ENCODE measurements at places on chromosomes 13 and 19.

- no peak for DNase-seq
Observed at GRCh38 chr19:54478677-54479266, 5.7 kb upstream of the CDC42EP5 start.

DNA sequence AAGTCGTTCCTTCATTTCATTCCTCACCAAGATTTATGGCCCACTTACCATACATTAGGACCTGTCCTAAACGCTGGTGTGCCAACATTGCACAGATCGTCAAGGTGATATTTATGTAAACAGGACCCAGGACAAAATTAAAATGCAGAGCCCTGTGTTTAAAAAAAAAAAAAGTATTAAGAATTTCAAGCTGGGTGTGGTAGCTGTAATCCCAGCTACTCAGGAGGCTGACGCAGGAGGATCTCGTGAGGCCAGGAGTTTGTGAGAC lies 6.5 kb upstream of the ZNF444 start:
- DNase-seq = no peak

DNA sequence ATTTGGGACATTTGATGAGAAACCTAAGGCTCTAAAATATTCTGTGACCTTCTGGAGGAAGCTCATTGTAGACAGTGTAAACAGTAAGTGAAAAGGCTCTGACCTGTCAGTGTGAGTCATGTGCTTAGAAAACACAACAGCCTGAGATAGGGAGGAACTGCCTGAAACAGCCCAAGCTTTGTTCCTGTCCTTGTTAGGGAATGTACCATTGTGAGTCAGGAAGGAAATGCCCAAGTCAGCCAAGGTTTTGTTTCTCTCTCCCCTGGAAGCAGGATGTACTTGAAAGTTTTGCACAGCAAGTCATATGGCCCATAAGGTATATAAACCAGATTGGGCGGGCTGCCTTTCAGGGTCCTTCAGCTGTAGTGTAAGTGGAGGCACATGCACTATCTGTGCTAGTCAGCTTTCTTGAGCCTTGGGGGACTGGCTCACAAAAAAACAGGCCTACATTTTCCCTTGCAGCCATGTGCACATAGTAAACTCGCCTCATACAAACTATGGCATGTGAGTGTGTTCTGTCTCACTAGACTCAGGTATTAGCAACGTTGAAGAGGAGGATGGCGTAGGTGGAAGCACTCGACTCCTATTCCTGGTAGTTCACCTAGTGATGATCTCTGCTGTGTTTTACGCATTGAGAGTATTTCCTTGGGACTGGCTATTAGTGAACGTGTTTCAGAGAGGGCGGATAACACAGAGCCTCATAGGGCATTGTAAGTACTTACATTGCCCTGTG lies 141.2 kb upstream of the KLHL1 start:
- no peak for DNase-seq

DNA sequence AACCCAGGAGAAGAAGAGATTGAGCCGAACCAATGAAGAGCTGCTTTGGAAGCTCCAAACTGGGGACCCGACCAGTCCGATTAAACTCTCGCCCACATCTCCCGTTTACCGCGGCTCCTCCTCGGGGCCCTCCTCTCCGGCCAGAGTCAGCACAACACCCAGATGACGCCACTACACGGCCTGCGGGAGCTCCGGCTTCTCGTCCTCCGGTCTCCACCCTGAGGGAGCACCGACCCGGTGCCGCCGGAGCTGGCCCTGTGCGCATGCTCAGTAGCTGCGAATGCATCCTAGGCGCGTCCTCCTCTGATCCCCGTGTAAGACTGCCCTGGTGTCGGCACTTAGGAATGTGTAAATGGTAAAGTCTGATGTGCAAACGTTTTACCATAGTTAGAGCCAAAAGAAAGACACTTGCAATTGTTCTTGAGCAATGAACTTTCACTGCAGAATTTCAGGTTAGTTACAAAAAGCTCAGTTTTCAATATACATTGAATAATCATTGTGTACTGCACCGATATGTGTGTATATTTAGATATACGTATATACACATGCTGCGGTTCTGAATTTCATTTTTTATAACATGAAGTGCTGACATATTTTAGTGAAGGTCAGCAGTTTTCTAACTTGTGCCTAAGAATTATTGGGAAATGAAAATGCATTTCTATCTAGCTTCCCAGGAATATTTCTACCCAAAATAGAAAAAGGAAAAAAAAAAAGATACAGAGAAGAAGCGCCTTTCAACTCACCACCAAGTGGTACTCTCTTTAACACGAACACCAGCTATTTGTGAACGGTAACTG lies 92.2 kb downstream of the SLC7A1 start:
- DNase-seq = no peak

GRCh38 chr19:28519218-28519779 lies 693.7 kb downstream of the UQCRFS1 start:
- DNase-seq = no peak

- DNase-seq = no peak
Observed at GRCh38 chr13:66974174-66974573, 256.0 kb downstream of the PCDH9 start.

- peak; percentile 41 for DNase-seq
Observed at GRCh38 chr13:39676315-39676876, 20.9 kb downstream of the COG6 start.

DNA sequence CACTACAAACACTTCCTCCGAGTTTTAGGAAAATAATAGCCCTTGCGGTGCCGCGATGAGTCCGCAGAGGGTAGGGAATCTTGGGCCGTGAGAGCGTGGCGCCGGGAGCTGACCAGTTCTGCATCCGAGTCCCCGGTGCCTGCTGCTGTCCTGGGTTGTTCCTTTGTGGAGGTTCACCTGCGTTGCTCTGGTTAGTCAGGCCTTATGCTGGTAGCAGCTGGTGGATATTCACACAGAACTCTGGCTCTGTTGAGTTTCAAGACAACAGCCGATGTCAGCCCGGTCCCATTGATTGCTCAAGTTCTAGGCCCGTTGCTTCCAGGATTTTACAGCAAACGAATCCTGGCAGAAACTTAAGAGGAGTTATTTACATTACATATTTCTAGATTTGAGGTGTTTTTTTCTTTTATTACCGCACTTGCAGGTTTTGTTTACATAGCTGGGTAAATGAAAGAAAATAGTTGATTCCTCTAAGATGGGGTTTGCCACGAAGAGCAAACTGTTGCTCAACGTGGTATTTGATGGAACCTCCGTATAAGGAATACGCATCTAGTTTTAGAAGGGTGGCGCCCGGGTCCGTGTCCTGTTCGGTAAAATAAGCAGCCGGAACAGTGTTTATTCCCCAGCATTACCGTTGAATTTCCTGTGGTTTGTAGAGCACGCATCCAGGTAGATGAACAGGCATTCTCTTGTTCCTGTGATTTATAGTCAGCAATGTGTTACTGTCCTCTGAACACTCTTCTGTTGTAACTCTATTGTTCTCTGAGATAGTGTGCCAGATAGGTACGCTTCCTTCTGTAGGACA lies 1.3 kb downstream of the CLDN10 start:
- DNase-seq = no peak

- peak; percentile 86 for DNase-seq
Observed at GRCh38 chr13:48653472-48653939, at the start of gene CYSLTR2. Gene CYSLTR2, plus strand, starts transcription at chr13:48653929. Its CDS starts 52,889 bp downstream, at chr13:48706818.

DNA sequence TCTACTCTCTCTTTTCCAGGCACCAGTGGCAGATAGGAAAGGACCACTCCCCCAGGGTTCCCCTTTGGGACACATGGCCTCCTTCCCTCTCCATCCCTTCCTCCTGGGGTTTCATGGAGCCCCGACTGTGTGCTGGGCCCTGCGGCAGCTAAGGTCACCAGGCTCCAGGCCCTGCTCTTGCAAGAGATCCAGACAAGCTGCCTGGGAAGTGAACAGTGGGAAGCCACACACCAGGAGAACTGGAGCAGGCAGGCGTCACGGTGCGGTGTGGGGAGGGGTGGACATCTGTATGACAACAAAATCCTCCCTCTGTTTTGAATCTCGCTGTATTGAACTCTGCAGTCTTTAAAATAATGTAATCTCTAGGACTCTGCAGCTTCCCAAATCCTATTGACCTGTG lies 330.1 kb downstream of the UQCRFS1 start:
- DNase-seq = no peak

- DNase-seq = no peak
Observed at GRCh38 chr13:26377038-26377437, 123.1 kb downstream of the CDK8 start.

DNA sequence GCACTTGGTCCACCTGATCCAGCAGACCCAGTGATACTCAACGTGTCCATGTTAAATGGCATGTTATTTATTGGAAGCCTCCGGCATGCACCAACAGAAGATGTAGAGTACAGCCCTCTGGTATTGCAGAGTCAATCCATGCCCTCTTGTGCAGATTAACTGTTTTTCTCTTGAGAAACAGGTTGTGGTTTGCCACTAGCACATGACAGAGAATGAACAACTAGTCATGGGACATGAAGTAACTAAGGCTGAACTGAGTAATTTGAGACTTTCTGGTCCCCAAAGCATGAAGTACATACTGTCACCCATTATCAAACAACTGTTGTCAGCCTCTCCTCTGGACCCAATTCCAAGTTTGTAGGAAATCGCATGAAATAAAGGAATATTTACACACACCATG lies 3.2 kb downstream of the ZNF562 start:
- DNase-seq = no peak

DNA sequence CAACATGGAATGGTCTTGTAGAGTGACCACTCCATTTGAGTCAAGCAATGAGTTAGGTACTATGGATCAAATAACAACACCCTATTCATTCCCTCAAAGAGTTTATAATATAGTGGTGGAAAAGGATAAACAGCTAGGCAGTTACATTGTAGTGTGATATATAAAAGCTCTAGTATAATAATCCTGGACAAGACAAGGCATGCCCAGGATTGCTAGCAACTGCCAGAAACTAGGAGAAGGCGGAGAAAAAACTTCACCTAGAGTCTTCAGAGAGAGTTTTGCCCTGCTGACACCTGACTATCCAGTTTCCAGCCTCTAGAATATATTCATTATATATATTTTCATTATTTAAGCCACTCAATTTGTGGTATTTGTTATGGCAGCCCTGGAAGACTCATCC lies 530.6 kb downstream of the KLF12 start:
- no peak for DNase-seq

GRCh38 chr19:7870571-7871436 lies 3.4 kb downstream of the PRR36 start:
- DNase-seq = peak; percentile 59

DNA sequence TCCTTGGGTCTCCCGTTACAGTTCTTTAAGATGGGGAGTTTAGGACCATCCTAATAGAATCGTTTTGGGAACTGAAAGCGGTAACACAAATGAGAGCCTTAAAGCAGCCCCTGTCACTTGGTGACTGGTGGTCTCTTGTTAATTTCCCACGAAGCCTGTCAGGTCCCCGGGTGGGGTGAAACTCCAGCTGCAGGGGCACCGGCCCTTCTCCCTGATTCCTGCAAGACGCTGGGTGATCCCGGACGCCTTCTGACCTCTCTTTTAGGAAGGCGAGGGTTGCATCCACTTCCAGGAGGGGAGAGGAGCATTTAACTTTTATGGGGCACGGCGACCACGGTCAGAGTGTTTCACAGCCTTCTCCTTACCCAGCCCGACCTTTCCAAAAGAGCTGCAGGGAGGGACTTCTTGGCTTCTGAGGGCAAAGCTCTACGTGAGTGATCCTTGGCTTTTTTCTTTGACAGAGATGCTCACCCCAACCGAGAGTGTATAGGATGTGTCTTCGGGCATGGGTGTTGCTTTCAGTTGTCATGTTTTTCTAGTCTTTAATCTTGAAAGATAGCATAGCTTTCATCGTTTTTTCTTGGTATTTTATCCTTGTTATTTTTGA lies 688 bp downstream of the ZNF225 start:
- no peak for DNase-seq

DNA sequence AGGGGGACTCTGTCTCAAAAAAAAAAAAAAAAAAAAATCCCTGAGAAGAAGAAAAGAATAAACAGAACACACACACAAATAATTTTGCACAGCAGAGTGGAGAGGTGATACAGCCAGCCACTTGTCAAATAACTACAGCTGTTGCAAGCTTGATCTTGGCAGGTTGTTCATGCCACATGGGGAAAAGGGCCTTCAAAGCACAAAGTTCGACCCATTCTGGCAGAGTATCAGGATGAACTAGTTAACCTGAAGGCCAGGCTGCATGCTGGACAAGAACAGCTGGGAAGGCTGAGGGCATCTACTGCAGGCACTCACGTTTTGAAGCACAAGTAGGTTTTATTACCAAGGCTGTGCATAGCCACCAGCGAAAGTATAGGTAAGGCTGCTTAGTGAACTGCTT lies 104.1 kb downstream of the KCTD15 start:
- DNase-seq = no peak

GRCh38 chr19:48770266-48770665 lies 14.9 kb downstream of the FGF21 start:
- DNase-seq = no peak

- DNase-seq = no peak
Observed at GRCh38 chr13:30020726-30021312, 170.4 kb upstream of the UBL3 start.

- no peak for DNase-seq
Observed at GRCh38 chr19:5473646-5474045, 18.4 kb downstream of the ZNRF4 start.

- no peak for DNase-seq
Observed at GRCh38 chr19:30408734-30409301, 36.6 kb downstream of the ZNF536 start.

DNA sequence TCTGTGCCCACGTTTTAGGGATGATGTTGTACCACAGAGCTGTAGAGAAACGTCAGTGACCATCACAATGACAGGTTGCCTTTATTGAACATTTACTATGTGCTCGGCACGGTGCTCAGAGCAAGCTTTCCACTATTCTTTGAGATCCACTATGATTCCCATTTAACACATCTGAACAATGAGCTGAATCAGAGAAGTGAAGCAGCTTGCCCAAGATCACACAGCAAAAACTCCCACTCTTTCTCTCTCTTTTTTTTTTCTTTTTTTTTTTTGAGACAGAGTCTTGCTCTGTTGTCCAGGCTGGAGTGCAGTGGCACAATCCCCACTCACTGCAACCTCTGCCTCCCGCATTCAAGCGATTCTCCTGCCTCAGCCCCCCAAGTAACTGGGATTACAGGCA lies 8.1 kb upstream of the TNFSF9 start:
- no peak for DNase-seq

Measured in CD4-positive, alpha-beta memory T cell (primary cell).